ENCODE measurements at places on chromosomes 7 and 10.

- DNase-seq: no peak
These were observed 45.2 kb upstream of the INSIG1 start for GRCh38 chr7:155252444-155252887.

GRCh38 chr10:79322616-79323543 lies 24.4 kb upstream of the PPIF start:
- DNase-seq: peak; percentile 82

- no peak for DNase-seq
These were observed 248.3 kb upstream of the GLI3 start for GRCh38 chr7:42485301-42485766.

GRCh38 chr7:80335511-80336231 lies 176.2 kb downstream of the GNAT3 start:
- no peak for DNase-seq

- DNase-seq: no peak
These were observed 45.1 kb downstream of the CHN2 start for GRCh38 chr7:29239638-29240037.
